GM19239 (cell line): ENCODE measurements at places on chromosomes 4 and X.

- DNase-seq: no peak
Measured at GRCh38 chr4:84718699-84719098, 135.8 kb downstream of the CDS1 start.

DNA sequence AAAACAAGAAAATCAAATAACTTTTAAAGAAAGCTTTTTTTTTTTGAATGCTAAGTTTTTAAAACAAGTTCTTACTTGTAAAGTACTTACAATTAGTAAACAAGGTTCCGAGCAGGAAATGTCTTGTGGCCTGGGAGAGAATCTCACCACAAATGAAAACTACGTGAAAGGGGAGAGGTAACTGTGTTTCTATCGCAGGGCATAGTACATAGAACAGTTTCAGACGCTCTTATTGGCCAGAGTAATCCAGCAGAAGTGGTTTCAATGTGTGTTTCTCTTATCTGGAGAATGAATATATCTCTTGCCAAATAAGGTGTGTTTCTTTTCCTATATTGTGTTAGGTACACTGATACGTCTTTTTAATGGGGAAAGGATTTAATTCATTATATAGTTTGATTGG lies at the start of gene PLAC8:
TSS of gene PLAC8 (minus strand) at position 154 of the 400 bp plus-strand sequence. CDS start 6,808 bp downstream, outside the sequence.
- no peak for DNase-seq

DNA sequence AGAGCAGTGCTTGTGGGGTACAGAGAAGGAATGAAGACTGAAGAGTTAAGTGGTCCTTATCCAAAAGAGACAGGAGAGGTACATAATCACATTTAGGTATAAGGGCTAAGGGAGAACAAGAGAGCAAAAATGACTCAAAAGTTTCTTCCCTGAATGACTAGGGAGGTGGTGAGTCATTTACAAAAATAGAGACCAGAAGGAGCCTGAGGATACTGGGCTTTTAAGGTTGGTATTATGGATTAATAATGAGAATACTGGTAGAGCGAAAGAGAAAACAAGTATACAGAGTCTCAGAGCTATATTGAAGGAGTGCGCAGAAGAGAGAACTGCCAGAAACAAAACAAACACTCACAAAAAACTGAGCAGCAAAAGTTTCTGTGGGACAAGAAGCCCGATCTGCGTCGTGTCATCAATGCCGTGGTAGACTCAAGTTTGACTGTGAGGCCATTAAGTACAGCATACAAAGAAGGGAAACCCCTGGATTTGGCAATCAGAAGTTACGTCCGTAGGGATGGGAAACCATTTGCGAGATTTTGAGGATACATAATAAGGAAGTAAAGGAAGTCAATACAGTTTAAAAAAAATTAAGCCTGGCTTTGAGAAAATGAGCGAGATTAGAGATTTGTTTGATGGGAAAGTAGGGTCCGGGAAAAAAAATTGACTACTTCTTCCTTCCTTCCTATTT lies 129.1 kb upstream of the STIM2 start:
- DNase-seq: no peak

DNA sequence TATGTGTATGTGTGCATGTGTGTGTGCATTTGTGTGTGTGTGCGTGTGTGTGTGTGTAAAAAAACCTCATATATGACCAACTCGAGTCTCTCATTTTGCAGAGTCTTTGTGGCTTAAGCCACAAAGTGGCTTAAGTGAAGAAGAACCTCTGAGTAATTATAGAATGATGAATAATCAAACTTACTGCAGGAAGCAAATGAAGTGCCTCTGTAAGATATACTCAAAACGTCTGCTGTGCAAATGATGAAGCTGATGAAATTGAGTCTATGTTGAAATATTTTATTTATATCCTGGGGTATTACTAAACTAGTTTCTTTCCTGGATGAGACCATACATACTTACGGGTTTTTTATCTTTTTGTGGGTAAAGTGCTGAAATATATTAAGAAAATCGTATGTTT lies 1198.7 kb downstream of the PCDH7 start:
- DNase-seq: no peak

DNA sequence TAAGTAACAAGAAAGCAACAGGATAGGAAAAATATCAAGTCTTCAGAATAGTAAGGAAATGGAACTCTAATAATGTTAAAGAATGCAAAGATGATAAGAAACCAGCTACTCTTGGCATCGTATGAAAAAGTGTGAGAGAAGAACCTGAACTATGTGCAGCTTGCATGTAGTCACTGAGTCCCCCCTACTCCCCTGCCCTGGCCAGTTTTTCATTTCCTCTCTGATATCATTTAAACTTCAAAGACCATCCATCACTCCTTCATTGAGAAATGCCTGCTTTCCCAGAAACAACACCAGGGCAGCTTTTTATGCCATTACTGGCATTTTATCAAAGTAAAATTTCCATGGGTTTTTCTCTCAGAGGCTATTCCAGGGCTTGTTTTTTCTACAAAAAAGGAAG lies 28.1 kb downstream of the INPP4B start:
- no peak for DNase-seq

- no peak for DNase-seq
Measured at GRCh38 chrX:45758319-45758718, 557.6 kb upstream of the DIPK2B start.

DNA sequence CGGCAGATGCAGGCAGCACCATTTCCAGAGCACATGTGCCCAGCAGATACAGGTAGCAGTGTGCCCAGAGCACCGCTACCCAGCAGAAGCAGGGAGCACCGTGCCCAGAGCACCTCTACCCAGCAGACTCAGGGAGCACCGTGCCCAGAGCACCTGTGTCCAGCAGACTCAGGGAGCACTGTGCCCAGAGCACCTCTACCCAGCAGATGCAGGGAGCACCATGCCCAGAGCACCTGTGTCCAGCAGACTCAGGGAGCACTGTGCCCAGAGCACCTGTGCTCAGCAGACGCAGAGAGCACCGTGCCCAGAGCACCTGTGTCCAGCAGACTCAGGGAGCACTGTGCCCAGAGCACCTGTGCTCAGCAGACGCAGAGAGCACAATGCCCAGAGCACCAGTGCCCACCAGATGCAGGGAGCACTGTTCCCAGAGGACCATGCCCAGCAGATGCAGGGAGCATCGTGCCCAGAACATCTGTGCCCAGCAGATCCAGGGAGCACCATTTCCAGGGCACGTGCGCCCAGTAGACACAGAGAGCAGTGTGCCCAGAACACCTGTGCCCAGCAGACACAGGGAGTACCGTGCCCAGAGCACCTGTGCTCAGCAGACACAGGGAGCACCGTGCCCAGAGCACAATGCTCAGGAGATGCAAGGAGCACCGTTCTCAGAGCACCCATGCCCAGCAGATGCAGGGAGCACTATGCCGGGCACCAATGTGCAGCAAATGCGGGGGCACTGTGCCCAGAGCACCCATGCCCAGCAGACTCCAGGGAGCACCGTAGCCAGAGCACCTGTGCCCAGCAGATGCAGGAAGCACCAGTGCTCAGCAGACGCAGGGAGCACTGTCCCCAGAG lies 236.4 kb downstream of the DHRSX start:
- DNase-seq: no peak

GRCh38 chrX:102745857-102746584 lies 25.5 kb downstream of the GPRASP3 start:
- DNase-seq: no peak

GRCh38 chr4:135177321-135177720 lies 975.7 kb upstream of the PABPC4L start:
- no peak for DNase-seq

GRCh38 chr4:86990510-86990909 lies 55.7 kb downstream of the AFF1 start:
- no peak for DNase-seq

DNA sequence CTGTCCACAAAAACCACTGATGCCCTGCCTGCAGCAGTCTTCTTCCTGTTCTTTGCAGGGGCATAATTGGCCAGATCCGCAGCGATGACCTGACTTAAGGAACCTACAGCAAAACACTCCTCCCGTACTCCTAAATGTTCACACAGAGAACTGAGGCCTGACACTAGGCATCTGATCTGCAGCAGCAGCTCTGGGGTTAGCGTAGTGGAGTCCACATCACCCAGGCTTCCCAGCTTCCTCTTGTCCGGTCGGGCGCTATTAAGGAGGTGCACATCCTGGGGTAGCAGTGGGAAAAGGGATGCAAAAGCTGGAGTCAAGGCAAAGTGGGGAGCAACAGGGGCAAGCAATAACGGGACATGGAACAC lies 758 bp downstream of the SCFD2 start:
- DNase-seq: peak; percentile 8

DNA sequence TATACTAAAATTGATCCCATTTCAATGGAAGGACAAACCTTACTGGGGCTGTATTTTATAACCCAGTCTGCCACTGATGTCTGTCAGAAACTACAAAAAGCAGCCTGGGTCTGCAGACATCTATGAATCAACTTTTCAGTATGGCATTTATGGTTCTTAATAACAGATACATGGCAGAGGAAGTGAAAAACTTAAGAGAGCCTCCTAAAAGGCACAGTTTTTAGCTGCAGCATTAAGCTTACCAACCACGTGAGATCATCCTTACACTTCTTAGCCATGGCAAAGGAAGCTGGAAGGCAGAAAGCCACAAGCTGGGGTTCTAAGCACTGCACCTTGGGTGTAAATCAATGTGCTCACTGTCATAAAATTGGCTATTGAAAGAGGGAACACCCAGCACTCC lies 16.6 kb upstream of the UGT2B17 start:
- no peak for DNase-seq

DNA sequence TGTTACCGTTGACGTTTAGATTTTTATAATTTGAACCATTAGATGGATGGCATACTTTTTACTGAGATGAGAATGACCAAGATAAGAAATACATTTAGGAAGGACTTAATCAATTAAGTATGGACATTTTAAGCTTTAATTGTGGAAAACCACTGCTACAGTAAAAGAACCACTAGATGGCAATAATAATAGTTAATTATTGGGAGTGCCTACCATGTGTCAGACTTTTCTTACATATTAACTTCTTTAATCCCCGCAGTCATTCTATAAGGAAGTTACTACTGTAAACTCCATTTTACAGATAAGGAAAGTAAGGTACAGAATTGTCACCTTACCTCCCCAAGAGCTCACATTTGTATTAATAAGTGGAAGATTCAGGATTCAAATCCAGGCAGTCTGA lies 48.5 kb upstream of the MYOZ2 start:
- DNase-seq: no peak

DNA sequence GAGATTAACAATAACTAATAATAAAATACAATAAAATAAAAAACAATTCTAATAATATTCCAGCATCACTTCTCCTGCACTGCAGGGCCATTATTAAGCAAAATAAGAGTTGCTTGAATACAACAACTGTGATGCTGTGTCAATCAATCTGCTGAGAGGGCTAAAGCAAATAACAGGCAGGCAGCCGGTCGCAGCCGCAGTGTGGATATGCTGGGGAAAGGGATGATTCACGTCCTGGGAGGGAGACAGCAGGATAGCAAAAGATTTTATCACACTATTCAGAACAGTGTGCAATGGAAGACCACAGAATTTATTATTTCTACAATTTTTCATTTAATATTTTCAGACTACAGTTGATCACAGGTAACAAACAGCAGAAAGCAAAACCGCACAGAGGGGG lies 76.5 kb upstream of the SMARCAD1 start:
- no peak for DNase-seq

GRCh38 chr4:177403746-177404145 lies 38.5 kb downstream of the AGA start:
- no peak for DNase-seq

DNA sequence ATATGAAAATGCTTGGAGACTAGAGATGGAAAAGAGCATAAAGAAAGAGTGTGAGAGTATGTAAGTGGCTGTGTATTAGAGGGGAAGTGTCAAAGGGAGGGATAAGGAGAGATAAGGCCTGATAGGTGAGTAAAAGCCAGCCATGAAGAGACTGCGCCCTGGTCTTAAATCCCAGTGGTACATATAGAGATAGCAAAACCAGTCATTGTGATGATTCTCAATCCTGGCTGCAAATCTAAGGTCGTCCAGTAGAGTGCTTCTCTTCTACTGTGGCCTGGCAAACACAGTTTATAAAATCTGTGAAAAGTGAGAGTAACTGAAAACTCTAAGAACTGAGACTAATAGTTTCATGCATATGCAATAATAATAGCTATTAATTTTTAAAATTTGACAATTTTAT lies 86.9 kb downstream of the MAB21L2 start:
- no peak for DNase-seq

DNA sequence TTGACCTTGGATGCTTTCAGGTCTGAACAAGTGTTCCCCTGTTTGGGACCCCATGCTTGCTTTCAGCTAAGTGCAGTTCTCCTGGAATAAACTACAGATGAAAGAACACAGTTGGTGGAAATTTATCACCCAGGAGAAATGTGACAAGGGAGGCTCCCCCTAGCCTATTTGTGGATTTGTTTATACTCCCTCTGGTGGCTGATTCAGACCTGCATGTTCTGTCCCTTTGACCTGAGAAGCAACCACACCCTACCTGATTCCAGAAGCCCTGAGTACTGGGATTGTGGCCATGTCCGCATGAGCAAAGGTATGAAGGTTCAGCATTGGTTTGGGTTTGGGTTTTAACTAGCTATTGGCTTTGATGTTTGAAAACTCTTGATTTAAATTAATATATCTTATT lies 440.9 kb downstream of the MID1IP1 start:
- no peak for DNase-seq
